Right renal pelvis (tissue), 4 donors: ENCODE measurements at places on chromosomes 1 and 21.

DNA sequence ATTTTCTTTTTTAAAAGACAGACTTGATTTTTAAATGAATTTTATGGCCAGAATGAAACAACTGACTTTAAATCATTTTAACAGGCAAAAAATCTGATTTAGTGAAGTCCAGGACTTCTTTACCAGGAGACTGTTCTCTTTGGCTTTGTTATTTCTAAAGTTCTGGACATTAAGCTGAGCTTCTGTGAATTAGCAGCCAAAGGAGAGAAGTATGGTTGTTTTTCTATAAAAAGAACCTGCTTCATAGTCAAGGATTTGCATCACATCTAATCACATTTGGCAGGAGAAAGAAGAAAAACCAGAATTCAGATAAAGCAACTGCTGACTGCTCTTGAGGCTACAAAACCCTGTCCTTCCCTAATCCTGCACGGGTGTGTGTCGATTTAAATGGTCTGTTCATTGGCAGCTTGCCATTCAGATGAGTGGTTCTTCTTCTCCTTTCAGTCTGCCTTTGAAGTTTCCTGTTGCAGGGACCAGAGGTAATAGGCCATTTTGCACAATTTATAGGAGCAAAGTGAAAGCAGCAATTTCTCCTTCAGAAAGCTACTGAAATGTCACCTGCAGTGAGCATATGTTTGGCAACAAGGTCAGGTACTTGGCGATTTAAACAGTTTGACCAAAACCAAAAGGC, 215.4 kb downstream of the OLFM3 start:
- no peak for DNase-seq

DNA sequence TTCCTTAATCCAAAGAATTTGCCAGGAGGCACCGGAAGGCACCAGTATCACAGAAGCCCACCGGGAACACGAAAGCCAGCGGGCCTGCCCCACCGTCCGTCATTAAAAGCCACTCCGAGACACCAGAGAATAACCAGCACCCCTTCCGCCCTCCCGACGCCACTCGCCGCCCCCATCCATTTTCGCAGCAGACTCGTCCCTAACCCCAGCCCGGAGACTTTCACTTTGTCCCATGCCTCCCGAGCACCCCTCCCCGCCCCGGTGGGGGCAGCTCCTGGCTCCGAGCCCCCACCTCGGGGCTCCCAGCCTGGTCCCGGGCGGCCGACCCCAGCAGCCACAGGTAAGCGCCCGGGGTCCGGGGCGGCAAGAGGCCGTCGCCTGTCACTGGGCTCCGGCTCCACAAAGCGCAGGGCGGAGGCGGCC, 105.4 kb downstream of the SLC45A1 start:
- DNase-seq: no peak

GRCh38 chr1:8004803-8005573, 21.1 kb downstream of the ERRFI1 start:
- no peak for DNase-seq

GRCh38 chr21:40011371-40011770, 144.1 kb downstream of the PCP4 start:
- DNase-seq: no peak

- DNase-seq: no peak
Observed at GRCh38 chr1:187504779-187505178, 676.0 kb downstream of the PLA2G4A start.

- DNase-seq: no peak
Observed at GRCh38 chr1:236057546-236057945, 7.3 kb downstream of the NID1 start.

GRCh38 chr1:64980745-64981600, 14.6 kb upstream of the JAK1 start:
- no peak for DNase-seq

GRCh38 chr1:179447489-179447888, 81.7 kb downstream of the AXDND1 start:
- no peak for DNase-seq

DNA sequence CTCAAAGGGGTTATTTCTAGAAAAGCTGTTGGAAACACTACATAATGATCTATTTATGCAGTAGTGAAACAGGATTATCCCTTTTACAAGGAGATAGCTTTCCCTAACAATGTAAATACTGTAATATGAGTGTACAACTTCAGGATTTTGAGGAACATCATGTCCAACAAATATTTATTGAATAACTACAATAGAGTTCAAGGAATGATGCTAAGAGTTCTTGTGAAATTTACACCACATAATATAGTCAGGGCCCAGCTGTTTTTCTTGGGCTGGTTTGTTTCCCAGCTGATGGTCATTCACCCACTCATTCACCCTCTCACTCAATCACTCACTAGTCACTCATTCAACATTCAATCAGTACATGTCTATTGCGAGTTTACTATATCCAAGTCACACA, 12.3 kb upstream of the LYPLAL1 start:
- DNase-seq: no peak

DNA sequence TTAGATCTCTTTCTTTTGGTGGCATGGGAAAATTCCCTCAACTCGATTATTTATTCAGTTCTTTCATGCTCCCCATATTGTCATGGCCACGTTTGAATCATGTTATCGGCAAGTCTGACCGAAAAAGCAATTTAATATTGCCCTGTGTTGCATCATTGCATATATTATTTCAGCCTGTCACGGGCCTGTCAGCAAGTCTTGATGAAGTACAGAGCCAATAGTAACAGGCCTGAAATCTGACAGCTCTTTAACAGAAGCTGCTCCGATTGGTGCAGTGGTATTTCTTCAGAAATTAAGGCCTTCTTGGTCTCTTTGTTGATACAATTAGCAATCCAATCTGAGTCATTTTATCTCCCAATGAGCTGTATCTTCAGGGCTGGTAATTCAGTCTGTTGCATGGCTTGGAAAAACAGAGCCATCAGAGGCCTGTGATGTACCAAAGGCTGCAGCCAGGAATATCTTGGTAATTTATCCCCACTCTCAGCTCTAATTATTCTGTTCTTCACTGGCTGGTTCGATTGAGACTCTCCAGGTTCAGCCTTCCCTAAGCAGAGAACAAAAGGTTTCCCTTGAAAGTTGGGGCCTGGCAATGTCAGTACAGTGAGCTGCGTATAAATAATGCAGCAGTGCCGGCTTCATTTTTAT, 149.5 kb downstream of the FGGY start:
- DNase-seq: no peak

DNA sequence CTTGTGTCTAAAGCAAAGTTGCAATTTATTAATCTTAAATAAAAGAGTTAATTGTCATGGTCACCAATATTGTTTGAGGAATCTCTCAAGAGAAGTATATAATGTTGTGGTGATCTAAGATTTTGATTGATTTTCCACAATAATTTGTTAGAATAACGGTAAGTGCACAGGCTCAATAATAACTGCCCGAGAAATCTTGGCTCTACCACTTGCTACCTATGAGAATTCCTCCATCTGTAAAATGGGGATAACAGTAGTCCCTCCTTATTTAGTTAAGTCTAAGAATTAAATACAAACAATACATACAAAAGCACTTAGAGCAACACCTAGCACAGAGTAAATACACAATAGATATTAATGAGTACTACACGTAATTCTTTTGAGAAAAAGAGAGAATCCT, 18.8 kb downstream of the SCAF4 start:
- no peak for DNase-seq
